AG20443 (cell line): ENCODE measurements at places on chromosomes 6 and 20.

- no peak for DNase-seq
Measured at GRCh38 chr6:135286962-135287538, 105.9 kb downstream of the MYB start.

GRCh38 chr6:15493437-15494168, 169.2 kb downstream of the DTNBP1 start:
- DNase-seq, result no peak

GRCh38 chr6:97917369-97917768, 634.4 kb upstream of the MMS22L start:
- DNase-seq, result no peak

DNA sequence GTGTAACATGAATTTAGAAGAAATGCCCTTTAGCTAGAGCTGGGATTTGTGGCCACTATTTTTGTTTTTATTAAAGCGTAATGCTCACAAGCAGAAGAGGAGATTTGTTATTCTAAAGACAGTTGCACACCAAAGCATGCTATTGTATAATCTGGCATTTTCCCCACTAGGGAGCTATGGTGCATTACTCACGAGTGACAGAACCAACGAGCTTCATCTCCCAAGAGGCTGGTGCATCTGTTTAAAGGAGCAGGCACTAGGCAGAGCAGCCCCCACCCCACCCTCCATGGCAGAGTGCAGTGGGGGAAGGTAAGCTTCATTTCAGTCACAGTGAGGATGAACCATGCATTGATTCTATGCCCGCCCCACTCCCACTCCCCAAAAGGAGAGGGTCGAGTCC, 287.3 kb upstream of the TSHZ2 start:
- peak; percentile 45 for DNase-seq

- no peak for DNase-seq
Measured at GRCh38 chr6:134663800-134664535, 285.9 kb downstream of the ALDH8A1 start.

DNA sequence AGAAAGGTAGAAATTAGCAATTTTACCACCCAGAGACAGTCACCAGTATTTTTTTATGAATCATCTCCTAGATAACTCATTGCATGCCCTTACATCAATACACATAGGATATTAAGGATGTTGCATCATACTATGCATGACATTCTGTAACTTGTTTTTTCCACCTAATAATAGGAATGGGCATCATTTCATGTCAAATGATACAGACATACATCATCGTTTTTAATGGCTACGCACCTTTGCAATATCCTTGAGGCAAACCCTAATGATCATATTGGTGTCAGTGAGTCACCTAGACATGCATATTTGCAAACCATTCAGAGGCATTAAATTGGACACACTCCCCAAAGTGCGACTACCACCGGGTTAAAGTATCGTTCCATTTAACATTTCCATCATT, 309.7 kb upstream of the AGPAT4 start:
- DNase-seq, result no peak

DNA sequence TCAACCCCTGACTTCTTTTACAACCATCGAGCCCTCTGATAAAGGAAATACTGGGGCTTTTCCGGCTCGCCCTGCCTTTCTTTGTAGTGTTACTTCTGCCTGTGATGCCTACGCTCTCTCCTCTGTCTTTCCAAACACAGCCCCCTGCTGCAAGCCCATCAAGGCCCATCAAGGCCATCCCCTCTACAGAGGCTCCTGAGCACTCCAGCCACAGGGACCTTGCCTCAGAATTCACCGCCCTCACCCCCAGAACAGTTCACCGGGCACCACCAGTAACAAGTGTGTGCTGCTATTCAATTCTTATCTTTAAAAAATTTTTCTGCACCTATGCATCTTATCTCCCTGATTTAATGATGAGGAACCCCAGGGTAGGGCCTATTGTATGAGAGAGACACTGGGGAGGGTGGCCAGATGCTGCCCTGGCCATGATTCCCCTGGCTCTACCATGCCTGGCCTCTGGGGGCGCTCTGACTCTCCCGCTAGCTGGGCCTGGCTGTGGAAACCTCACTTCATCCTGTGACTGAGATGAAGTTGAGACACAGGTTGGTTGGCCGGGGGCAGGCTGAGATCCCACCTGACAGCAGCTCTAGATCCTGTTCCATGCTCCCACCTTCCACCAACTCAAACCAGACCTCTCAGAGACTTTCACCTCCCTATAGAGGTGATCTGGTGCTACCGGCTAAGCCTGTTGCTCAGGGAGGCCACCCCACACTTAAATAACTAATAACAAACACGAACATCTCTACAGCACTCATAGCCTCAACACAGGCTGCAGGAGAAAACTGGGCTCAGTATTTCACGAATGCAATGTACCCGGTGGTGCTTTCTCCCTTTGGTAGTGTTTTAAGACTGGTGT, 19.2 kb upstream of the GLP1R start:
- peak; percentile 64 for DNase-seq

- peak; percentile 81 for DNase-seq
Measured at GRCh38 chr20:35447082-35447789, 8.2 kb upstream of the CEP250 start.

DNA sequence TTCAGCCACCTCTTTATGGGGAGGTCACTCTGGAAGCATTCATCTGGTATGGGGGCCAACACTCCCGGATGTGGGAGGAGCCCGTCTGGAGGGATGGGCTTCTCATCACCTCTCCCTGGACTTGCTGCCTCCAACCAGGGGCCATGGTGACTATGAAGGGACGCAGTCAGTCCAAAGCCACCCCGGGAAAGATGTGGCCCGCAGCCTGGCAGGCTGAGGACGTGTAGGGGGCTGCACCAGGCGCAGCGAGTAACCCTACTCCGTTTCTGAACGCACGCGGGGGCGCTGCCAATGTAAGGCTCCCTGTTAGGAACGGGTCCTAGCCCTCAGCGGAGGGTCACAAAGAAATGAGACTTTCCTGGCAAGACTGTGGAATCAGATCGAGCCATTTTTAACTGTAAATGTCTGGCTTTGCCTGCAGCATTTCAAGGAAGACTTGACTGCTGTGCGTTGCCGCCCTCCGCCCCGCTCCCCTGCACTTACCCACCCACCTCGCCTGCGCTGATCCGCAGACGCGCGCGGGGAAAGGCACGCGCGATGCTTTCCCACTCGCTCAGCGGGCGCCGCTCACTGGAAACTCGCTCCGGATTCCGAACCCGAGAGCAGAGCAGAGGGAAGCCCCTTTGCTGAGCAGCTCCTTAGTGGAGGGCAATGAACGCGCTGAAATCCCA, 55.1 kb downstream of the IL20RA start:
- peak; percentile 33 for DNase-seq

- DNase-seq, result no peak
Measured at GRCh38 chr6:30834646-30835045, 49.7 kb upstream of the DDR1 start.

GRCh38 chr6:155115893-155116570, 120.9 kb downstream of the TIAM2 start:
- DNase-seq, result no peak

GRCh38 chr20:35985806-35986205, 17.4 kb downstream of the CNBD2 start:
- DNase-seq, result no peak

- DNase-seq, result no peak
Measured at GRCh38 chr20:32433311-32434021, 75.3 kb downstream of the ASXL1 start.

- DNase-seq, result no peak
Measured at GRCh38 chr6:8570256-8570920, 135.0 kb upstream of the SLC35B3 start.

DNA sequence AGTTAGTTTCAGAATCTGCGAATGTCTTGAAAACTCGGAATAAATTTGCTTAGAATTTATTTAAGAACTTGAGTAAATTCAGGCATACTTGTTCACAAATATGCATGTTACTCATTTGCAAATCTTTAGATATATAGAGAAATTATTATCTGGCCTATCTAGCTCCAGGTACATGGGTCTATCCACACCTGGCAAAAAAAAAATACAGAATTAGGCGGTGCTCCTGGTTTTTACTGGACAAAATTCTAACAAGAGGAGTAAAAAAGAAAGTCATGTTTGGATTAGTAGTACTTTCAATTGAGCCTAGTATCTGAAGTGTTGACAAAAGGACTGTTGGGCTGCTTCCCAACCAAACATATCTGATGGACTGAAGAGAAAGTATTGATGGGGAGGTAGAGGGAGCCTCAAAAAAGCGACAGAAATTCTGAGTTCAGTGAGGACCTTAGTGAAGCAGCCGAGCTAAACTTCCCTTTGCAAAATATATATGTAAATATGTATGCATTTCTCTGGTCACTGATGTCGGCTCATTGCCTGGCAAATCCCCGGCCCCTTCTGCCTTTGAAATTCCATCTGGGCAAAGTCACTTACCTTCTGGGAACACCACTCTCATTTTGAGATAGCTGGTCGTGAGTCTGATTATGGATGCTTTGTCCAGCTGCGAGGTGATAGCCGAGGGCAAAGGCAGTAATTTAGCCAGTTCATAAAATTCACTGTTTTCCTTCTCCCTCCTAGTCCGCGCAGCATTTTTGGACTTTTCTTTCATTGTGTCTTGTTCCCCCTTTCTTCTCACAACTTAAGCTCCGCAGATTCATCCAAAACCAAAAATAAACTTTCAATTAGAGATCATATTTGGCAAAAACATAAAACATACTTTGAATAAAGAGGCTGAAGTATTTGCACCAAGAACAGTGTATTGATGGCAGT, 1.8 kb downstream of the SIM1 start:
- DNase-seq, result no peak

DNA sequence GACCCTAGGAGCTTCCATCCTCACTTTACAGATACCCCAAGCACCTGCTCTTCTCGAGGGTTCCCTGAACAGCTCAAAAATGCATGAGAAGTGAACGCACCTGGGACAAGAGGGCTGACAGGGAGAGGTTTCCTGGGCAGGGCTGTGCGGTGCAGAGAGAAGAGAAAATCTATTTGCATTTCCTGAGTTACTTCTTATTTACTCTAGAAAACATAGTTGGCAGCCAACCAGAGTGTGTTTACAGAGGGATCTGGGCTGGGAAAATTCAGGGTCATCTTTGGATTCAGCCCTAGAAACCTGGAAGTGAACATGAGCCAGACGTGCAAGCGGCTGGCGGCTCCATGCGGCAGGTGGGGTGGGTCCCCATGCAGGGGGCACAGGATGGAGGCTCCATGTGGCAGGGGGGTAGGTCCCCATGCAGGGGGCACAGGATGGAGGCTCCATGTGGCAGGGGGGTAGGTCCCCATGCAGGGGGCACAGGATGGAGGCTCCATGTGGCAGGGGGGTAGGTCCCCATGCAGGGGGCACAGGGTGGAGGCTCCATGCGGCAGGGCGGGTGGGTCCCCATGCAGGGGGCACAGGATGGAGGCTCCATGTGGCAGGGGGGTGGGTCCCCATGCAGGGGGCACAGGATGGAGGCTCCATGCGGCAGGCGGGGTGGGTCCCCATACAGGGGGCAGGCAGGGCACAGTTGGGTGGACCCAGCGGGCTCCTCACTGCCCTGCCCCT, 342.0 kb downstream of the TAF4 start:
- DNase-seq, result no peak

DNA sequence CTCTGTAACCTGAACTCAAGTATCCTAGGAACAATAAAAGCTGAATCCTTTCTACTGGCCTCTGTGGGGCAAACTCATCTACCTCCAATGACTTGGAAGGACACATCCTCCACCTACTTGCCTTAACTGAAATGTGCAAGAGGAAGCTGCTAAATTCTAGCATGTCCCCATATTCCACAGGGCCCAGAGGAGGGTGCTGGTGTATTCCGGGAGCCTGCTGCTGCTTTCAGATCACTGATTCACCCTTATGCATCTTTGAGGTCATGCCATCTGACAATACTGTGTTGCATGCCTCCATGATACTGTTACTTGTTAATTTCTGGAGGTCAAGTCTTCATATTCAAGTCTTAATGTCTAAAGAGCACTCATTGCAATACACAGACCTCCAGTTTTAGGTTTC, 40.3 kb downstream of the LYRM4 start:
- no peak for DNase-seq

DNA sequence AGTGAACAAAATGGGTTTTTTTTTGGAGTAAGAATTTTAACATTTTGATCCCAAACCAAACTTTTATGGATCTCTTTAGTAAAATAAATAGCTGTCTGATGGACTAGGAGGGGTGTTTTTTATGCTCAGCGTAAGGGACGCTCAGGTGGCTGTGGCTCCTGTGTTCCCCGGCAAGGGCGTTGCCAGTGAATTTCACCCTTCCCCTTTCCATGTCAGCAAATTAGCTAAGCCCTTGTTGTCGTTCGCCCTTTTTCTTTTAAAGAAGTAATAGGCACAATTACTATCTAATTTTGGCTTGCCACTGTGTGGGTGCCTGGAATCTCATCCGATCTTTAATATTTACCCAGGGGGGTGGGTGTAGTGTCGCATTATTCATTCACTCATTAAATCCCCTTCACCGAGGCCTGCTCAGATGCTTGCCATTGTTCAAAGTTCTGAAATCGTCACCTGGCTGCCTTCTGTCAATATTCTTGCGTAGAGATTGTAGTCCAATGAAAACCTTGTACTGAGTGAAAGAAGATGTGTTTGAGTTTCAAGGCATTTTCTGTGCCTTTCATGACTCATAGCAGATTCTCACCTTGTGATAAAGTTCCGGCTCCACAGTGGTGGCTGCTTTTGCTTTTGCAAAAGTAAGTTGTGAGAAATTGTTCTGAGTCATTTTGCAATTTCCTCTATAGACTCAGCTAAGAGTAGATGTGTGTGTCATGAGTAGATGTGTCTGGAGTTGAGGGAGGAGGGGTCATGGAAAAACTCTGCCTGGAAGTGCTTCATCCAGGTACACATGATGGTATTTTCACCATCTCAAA, 40.0 kb upstream of the CLDN20 start:
- peak; percentile 59 for DNase-seq

DNA sequence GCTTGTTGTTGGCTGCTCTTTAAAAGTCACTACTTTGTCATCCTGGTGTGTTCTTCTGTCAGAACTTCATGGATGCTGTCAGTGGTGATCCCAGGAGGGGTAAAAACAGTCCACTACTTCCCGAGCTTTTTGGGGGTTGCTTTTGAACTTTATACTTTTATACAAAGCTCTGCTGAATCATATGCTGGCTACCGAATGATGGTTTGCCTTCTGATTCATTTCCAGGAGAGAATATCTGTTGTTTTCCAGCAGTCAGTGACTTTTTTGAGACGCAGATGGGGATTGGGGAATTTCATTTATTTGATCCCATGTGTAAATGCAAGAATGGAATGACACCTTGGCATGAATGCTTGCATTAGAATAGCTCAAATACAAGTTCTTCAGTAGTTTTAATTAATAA, 32.7 kb upstream of the COL10A1 start:
- peak; percentile 21 for DNase-seq

DNA sequence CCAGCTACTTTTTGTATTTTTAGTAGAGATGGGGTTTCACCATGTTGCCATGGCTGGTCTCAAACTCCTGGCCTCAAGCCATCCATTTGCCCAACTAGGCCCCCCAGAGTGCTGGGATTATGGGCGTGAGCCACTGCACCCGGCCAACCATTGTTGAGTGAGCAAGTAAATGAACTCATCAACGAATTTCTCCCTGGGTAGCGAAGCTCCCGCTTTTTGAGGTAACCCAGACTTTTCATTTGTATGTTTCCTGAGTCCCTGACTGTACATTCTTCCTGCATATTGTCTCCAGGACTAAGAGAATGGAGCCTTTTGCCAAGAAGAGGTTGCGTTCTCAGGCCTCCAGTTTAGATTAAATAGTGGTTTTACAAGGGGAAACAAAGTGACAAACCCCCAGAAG, 36.4 kb downstream of the RIPOR3 start:
- no peak for DNase-seq

- peak; percentile 50 for DNase-seq
Measured at GRCh38 chr6:1498491-1499113, 109.2 kb downstream of the FOXF2 start.
